ENCODE measurements at places on chromosomes 11 and 22.
A peak's percentile ranks its signal among the peaks of the same experiment; 100 is the strongest.

GRCh38 chr22:46460857-46461256 is 76.6 kb downstream of the CELSR1 start:
- no peak for DNase-seq

DNA sequence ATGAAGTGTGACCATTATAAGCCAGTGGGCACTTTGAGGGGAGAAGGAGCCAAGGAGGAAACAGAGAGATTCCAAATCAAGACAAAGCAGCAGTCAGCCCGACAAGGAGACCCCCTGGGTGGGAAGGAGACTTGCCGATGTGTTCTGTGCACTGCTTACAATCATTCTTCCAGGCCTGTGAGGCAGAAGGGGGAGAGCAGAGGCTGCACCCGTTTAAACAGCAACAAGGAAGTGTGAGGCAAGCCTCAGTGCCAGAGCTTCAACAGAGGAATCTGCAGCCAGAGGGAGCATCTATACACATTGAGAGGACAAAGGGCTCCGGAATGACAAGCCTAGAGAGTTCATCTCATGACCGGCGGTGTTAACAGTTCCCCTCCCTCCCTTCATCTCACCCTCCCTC is 121.1 kb downstream of the NXPE2 start:
- no peak for DNase-seq

GRCh38 chr11:3148255-3148989 is 16.7 kb downstream of the OSBPL5 start:
- DNase-seq: no peak

DNA sequence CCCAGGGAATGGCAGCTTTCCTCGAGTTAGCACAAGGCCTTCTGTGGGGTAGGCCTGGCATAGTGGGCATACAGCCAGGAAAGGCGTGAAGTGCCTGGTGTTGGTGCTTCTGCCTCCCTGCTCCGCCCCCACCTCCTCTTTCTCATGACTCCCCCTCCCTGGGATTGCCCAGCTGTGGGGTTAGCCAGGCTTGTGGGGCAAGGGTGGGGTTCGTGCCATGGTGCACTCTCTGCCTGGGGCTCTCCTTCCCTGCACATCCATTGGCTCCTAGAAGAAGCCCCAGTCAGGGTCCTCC is 236.8 kb upstream of the NCAM1 start:
- DNase-seq: no peak

GRCh38 chr11:87422566-87422965 is 384.8 kb downstream of the TMEM135 start:
- no peak for DNase-seq

DNA sequence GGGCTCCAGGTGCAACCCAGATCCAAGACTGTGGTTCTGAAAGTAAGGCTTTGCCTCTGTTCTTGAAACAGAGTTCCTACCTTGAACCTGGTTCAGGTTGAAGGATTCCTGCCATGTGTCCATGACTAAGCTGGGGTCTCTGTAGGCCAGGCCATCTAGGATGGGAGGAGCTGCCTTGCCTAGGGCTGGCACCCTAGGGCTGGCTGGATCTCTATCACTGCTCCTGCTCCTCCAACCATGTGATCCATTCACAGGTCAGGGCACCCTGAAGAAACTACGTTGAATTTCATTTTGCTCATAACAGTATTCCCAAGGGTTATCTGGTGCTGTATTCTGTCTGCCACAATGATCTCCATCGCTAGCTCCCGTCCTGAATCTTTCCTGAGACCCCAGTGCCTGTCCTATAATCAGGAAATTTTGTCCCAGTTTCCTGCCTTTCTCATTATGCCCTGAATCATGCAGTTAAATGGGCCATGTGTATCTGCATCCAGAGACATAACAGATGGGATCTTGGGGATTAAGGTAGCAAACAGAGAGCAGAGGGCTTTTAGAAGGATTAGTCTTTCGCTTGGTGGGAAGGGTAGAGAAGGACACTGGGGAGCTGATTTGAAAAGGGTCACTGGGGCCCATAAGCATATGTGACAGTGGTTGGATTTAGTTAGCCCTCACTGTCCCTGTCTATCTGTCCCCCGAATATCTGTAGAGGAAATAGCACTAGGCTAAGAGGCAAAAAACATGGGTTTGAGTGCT is 98.2 kb upstream of the MTMR2 start:
- no peak for DNase-seq

- DNase-seq: no peak
These were observed 104.6 kb upstream of the ANO3 start for GRCh38 chr11:26227301-26227746.

- no peak for DNase-seq
These were observed 259.9 kb downstream of the CADM1 start for GRCh38 chr11:115244296-115244695.

- DNase-seq: no peak
These were observed at the start of gene NR1H3 for GRCh38 chr11:47257517-47258316. Gene NR1H3, plus strand, starts transcription at chr11:47257996. Its CDS starts 1,221 bp downstream, at chr11:47259217.

DNA sequence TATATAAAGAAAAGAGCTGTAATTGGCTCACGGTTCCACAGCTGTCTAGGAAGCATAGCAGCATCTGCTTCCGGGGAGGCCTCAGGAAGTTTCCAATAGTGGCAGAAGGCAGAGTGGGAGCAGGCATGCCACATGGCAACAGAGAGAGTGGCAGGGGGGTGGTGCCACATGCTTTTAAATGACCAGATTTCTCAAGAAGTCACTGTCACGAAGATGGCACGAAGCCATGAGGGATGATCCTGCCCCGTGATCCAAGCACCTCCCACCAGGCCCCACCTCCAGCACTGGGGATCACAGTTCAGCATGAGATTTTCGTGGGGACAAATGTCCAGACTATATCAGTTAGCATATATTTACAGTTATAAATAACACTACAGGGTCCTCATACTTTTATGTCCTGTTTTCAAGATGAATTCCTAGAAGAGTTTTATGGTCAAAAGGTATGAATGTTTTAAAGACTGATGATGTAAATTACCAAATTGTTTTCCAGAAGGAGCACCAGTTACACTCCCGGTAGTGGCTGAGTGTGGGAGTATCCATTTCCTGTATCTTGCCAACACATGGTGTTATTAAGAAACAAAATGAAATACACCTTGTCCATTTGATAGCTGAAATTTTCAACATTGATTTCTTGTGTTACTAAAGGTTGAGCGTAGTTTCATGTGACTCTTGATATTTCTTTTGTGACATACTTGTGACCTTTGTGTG is 19.2 kb downstream of the FAM118A start:
- peak; percentile 60 for DNase-seq

DNA sequence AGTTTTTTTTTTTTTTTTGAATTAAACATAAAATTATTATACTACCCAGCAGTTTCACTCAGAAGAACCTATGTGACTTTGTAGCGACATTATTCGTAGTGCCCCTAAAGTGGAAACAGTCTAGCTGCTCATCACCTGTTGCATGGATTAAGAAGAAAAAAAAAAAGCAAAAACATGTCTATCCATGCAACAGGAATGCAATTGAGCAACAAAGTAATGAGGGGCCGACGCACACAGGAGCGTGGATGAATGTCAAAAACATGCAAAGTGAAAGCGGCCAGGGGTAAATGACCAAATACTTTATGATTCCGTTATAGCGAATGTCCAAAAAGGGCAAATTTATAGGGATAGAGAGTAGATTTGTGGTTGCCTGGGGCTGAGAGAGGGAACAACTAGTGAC is 16.3 kb downstream of the MYO18B start:
- no peak for DNase-seq

GRCh38 chr11:11035331-11035730 is 177.5 kb upstream of the ZBED5 start:
- no peak for DNase-seq

DNA sequence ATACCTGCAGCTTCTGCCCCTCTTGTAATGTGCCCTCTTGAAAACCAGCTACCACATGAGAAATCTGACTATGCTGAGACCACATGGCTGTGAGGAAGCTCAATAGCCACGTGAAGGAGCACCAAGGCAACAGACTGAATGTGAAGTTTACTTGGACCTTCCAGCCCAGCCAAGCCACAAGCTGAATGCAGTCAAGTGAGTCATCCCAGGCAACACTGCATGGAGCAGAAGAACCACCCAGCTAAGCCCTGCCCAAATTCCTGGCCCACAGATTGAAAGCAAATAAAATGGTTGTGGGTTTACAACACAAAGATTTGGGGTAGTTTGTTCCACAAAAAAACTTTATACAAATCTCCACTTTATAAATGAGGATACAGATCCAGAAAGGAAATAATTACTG is 114.5 kb downstream of the TIMP3 start:
- no peak for DNase-seq

GRCh38 chr11:71456831-71457230 is 3.8 kb downstream of the NADSYN1 start:
- DNase-seq: no peak

GRCh38 chr11:121763526-121763925 is 310.8 kb upstream of the SORL1-AS1 start:
- DNase-seq: no peak

GRCh38 chr11:80365076-80365725 is 924.4 kb upstream of the TENM4 start:
- no peak for DNase-seq

Data from hematopoietic multipotent progenitor cell treated with erythropoietin and hydrocortisone succinate and interleukin-3 and kit ligand, for 8 days (in vitro differentiated cells).